ENCODE measurements at places on chromosomes 2 and 18. TPM values are rescaled to one million over a fixed set of nuclear protein-coding genes. Genes with fewer than 3 reads are reported as not detected.

The CYP26B1 gene
- not detected for total RNA-seq

The GNAL gene
- not detected for total RNA-seq

The CLEC4F gene
- total RNA-seq, result not detected

The CFAP65 gene
- not detected for total RNA-seq

The MARCHF4 gene
- total RNA-seq, result not detected

DNA sequence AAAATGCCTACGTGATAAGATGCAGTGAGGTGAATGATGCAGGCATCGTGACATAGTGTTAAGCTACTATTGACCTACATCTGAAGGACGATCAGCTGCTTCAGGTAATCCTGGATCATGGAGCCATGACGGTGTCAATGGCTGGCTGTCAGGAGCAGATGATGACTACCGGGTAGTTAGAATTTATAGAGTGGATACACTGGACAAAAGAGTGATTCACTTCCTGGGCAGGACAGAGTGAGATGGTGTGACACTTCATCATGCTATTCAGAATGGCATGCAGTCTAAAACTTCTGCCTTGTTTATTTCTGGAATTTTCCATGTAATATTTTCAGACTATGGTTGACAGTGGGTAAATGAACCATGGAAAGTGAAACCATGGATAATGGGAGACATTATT is 29.5 kb downstream of the METTL8 start:
- no peak for DNase-seq
- H3K27ac ChIP-seq, result no peak overlapping the region
- H3K36me3 ChIP-seq, result peaks cover 37% of the 10 kb centered on the region
- no peak overlapping the region for H3K4me3 ChIP-seq

- no peak for DNase-seq
- peaks cover 2% of the 10 kb centered on the region for H3K27me3 ChIP-seq
- H3K27ac ChIP-seq, result no peak overlapping the region
- H3K4me1 ChIP-seq, result peaks cover 30% of the 10 kb centered on the region
- H3K4me3 ChIP-seq, result no peak overlapping the region
- H3K36me3 ChIP-seq, result peaks cover 4% of the 10 kb centered on the region
Observed at GRCh38 chr2:70474256-70474848, 79.3 kb downstream of the TGFA start.

GRCh38 chr2:67489396-67489795 is 92.3 kb downstream of the ETAA1 start:
- H3K4me3 ChIP-seq, result no peak overlapping the region
- H3K27me3 ChIP-seq, result no peaks in the 10 kb centered on the region
- peaks cover 3% of the 10 kb centered on the region for H3K4me1 ChIP-seq

DNA sequence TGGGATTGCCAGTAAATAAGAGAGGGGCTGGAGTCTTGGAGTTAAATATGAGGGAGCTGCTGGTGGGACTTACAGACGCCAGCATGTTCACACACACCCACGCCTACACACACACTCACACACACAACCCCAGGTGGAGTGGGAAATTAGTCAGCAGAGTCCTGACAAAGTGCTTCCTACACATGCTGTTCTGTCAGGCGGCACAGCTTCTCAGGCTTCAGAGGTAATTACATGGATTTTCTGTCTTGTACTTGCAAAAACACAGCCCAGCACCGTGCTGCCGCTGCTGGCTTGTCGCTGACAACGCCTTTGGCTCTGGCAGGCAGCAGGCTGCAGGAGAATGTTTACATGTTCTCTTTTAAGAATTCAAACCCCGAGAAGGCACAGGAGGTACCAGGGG is 1186.3 kb upstream of the CELF4 start:
- H3K27me3 ChIP-seq, result no peaks in the 10 kb centered on the region
- no peak for DNase-seq
- H3K4me3 ChIP-seq, result no peak overlapping the region
- no peaks in the 10 kb centered on the region for H3K4me1 ChIP-seq
- no peak overlapping the region for H3K27ac ChIP-seq
- H3K36me3 ChIP-seq, result no peaks in the 10 kb centered on the region

DNA sequence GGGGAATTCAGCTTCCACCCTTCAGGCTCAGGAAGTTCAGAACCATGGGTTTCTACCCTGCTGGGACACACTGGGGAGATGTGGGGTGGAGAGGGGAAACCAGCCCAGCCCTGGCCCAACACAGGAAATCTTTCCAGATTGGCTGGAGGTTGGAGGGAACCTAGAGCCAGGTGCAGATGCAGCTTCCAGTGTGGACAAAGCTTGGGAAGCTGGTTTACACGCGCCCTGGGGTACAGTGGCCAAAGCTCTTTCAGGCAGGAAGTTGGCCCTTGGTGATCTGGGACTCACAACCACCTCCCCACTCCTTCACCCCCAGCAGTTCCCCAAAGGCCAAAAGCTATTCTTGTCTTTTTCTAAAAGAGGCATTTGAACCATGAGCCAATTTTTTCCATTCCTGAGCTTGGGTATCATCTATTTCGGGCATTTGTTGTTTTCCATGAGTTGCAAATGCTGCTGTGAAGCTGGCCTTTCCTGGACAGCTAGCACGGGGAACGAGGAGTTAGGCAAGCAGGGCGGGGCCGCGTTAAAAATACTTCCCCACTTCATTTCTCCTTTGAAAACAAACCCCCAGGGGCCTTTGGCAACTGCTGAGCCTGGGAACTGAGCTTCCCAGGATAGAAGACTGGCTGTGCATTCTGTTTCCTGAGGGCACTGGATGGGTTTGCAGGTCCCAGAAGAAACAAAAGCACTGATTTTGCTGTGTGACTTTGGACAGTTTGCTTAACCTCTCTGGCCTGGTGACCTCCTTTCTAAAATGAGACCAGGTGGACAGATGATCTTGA is 3.1 kb upstream of the ARID5A start:
- H3K4me3 ChIP-seq, result no peak overlapping the region
- no peak overlapping the region for H3K27ac ChIP-seq
- H3K27me3 ChIP-seq, result no peaks in the 10 kb centered on the region

DNA sequence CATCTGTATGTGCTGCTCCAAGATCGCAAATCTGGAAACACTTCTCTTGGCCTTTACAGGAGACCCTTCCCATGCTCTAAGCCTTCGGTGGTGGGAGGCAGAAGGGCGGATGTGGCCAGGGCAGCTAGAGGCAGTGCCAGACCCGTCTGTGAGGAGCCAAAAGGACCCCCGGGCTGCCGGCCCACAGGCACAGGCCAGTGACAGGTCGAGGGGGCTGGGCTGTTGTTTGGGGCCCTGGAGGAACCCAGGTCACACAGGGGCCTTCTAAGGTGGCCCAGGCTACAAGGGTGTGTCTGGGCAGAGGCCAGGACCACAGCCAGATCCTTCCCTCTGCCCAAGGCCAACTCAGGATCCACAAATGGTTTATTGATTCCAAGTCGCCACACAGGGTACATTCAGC is 49.4 kb downstream of the SLC66A2 start:
- peaks cover 12% of the 10 kb centered on the region for H3K36me3 ChIP-seq
- peaks cover 4% of the 10 kb centered on the region for H3K4me1 ChIP-seq
- H3K4me3 ChIP-seq, result no peak overlapping the region
- peaks cover under 1% of the 10 kb centered on the region for H3K27me3 ChIP-seq
- peak; percentile 30 for DNase-seq

All from activated naive CD8-positive, alpha-beta T cell treated with anti-CD3 and anti-CD28 coated beads, Interleukin-2, amount 10 ng/mL, durations not matched to agents 7 days and 5 days (primary cell).